Urothelium cell line (cell line): ENCODE measurements at places on chromosomes 11 and 22.
A peak's percentile ranks its signal among the peaks of the same experiment; 100 is the strongest.

DNA sequence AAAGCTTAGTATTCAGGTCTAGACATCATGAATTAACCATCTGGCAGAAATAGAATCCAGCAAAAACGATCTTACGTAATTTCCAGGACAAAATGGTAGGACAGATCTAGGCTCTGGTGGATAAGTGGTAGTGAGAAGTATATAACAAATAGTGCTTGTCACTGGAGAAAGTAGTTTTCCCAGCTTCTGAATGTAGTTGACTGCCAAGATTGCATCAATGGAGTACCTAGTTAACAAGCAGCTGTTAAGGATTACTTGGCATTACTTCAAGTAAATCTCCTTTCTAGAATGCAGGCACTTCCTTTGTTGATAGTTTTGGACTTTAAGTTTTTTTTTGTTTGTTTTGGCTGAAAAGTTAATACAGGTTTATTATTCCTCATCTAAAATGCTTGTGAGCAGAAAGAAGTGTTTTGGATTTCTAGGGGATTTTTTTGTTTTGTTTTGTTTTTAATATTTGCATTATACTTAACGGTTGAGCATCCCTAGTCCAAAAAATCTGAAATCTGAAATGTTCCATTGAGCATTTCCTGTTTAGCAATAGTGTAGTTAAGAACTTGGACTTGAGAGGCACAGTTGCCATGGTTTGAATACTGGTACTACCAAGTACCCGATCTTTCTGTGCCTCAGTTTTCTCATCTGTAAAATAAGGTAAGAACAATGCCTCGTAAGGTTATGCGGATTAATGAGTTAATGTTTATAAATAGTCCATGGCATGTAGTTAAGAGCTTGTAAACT is 20.3 kb downstream of the FAM118B start:
- DNase-seq = no peak

DNA sequence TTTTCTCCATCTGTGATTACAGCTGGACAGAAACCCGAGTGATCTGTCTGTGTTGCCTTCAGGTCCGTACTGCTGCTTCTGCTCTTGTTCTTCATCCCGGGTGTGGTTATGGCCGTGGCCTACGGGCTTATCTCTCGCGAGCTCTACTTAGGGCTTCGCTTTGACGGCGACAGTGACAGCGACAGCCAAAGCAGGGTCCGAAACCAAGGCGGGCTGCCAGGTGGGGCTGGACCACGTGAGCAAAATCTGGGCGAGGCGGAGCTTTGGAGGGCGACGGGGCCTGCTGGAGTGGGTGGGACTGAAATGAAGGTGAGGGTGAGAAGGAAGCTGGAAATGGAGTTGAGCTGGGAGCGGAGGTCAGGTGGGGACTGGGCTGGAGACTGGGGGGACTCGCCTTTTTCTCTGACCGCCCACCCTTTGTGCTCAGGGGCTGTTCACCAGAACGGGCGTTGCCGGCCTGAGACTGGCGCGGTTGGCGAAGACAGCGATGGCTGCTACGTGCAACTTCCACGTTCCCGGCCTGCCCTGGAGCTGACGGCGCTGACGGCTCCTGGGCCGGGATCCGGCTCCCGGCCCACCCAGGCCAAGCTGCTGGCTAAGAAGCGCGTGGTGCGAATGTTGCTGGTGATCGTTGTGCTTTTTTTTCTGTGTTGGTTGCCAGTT is 11.1 kb downstream of the CCKBR start:
- DNase-seq = no peak

DNA sequence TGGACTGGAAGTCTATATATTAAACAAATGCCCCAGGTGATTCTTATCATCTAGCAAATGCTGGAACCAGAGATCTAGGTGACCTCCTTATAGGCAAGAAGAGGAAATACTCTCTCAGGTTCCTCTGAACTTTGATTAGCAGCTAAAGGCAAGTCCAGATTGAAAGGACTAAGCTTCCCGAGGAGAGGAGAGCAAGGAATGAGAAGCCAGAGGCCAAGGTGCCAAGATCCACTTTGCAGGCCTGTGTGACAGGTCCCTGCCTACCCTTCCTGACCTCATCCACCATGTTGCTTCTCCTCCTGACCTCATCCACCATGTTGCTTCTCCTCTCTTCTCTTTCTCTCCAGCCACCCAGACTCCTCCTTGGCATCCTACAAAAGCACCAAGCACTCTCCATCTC is 173.2 kb downstream of the LARGE1 start:
- DNase-seq = no peak

GRCh38 chr11:87726506-87726905 is 448.7 kb downstream of the RAB38 start:
- DNase-seq = no peak

DNA sequence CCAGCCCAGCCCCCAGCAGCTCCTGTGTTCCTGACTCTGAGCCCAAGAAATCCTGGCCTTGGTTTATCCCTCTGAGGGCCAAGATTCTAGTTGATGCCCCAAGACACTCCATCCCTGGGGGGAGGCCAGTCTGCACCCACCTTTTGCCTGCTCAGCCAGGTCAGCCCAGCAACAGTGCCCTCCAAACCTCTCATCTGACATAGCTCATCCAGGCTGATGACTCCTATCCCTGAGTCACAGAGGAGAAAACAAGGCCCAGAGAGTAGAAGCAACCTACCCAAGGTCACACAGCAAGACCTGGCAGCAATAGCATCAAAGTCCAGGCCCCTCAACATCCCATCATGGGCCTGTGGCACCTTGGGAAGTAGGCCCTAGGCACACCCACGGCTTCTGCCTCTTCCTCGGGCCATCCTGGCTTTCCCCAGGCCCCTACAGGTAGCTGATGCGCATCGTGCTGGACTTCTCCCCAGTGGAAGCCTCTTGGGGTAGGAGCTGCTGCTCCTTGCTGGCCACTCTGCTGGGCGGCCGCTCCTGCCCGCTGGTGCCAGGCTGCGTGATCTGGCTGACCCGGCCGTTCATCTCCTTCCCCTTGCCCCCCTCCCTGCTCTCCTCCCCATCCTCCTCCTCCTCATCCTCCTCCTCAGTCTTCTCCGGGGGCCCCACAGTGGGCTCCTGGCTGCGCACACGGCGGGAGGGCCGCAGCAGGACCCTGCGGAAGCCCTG is 6.0 kb downstream of the SSTR3 start:
- no peak for DNase-seq

DNA sequence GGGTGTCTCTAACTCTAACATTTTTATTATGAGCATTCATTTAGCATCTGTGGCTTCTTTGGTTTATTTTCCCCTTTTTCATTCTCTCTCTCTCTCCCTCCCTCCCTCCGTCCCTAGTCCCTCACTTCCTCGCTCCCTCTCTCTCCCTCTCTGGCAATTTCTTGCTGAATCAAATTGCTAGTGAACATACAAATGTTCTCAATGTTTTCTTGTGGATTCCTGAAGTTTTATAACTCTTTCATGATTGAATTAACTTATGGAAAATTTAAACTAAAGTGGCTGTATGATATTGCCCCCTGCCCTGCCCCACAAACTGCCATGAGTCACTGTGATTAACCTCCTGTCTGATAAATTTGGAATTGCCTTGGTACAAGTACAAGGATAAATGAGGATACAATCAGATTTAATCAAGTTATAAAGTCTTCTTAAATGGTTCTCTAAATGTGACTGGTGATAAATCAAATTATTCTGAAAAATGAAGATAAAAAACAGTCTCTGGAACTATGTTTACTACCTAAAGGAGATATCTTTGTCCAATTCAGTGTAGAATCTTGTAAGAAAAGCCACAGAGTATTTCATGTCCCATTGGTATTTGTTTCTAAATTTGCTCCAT is 143.0 kb upstream of the PDGFD start:
- DNase-seq = no peak

DNA sequence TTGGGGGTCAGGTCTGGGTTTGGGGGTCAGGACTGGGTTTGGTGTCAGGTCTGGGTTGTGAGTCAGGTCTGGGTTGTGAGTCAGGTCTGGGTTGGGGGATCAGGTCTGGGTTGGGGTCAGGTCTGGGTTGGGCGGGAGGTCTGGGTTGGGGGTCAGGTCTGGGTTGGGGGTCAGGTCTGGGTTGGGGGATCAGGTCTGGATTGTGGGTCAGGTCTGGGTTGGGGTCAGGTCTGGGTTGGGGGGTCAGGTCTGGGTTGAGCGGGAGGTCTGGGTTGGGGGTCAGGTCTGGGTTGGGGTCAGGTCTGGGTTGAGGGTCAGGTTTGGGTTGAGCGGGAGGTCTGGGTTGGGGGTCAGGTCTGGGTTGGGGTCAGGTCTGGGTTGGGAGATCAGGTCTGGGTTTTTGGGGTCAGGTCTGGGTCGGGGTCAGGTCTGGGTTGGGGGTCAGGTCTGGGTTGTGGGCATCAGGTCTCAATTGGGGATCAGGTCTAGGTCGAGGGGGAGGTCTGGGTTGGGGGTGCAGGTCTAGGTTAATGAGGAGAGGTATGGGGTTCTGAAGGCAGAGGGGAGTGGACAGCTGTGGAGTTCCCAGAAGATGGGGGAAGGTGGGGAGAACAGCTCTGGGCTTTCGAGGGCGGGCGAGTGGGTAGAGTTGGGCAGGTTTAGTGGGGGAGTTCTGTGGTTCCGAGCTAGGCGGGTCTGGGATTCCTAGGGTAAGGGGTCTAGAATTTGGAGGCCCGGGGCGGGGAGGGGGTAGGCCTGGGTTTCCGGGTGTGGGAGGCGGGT is 629 bp downstream of the TTLL8 start:
- no peak for DNase-seq

GRCh38 chr22:32991353-32992101 is 66.7 kb downstream of the SYN3 start:
- DNase-seq = no peak

- DNase-seq = no peak
These were observed 41.1 kb downstream of the UBASH3B start for GRCh38 chr11:122696662-122697061.

GRCh38 chr11:17457396-17458173 is 19.1 kb downstream of the ABCC8 start:
- DNase-seq = no peak

GRCh38 chr22:23718371-23719165 is 27.8 kb downstream of the RGL4 start:
- DNase-seq = no peak

DNA sequence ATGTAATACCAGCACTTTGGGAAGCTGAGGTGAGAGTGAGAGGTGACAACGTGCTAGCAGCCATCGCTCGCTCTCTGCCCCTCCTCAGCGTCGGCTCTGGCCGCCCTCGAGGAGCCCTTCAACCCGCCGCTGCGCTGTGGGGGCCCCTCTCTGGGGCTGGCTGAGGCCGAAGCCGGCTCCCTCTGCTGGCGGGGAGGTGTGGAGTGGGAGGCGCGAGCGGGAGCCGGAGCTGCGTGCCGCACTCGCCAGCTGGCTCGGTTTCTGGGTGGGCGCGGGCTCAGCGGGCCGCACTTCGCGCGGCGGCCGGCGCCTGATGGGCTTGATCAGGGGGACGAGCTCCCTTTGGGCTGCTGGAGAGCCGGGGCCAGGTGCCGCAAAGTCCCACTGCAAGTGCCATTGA is 98.9 kb upstream of the UBASH3B start:
- DNase-seq = peak; percentile 33

DNA sequence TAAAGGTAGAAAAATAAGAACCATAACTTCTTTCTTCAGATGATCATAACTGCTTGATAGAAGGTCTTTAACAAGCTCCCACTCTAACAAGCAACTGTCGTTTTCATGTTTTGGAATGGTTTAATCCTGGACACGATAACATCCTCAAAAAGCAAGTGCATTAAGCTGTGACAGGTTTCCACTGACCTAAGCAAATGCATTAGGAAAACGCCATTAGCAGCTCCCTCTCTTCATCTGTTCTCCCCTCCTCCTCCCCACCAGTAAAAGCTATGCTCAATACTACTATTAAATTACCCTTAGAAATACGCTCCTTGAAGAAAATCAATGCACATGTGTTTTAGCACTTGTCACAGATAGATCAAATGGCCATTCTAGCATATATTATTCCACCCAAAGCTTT is 729.4 kb downstream of the OPCML start:
- no peak for DNase-seq

GRCh38 chr22:45922661-45923060 is 54.3 kb downstream of the WNT7B start:
- DNase-seq = no peak

DNA sequence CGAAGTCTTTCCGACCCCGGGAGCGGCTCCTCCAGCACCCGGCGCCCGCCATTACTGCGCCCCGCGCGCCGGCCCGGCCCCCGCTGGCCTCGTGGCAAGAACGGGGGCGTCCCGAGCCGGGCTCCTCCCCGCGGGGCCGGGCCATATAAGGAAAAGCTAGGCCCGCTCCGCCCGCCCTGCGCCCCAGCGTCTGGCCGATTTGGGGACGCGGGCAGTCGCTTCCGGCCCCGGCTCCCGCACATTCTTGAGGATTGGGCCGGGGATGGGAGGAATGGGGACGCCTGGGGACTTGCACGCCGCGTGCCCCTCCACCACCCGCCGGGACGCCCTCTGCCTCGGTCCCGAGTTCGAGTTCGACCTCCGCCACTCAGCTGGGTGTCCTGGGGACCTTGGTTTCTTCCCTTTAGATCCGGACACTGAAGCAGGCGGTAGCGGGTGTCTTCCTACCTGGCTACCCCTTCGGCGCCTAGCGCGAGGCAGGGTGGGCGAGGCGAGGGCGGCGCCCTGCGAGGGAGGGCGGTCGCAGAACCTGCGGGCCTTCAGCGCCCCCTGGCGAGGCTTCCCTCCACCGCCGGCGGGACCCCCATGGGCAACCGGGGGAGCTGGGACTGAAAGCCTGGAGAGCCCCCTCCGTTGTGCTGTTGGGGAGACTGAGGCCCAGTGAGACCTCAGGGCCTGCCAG is 3.8 kb downstream of the SMTN start:
- DNase-seq = peak; percentile 93

DNA sequence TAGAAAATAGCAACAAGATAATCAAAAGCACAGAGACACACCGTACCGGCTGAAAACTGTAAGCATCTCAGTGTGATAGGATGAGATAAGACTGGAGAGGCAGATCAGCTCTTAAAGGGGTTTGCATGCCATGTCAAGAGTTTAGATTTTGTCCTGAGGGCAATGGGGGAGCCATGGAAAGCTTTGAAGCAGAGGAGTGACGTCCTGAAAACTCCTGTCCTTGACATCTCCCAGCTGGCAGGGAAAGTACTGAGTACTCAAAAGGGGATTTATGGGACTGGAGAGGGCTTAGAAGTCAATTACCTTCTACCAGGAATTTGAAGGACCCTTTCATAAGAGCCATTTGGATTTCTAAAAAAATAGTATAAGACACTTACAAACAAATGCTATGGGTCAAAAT is 420.5 kb upstream of the NARS2 start:
- no peak for DNase-seq

GRCh38 chr22:32722441-32722840 is 79.1 kb upstream of the TIMP3 start:
- DNase-seq = no peak
